ENCODE measurements at places on chromosomes 11 and 22.

DNA sequence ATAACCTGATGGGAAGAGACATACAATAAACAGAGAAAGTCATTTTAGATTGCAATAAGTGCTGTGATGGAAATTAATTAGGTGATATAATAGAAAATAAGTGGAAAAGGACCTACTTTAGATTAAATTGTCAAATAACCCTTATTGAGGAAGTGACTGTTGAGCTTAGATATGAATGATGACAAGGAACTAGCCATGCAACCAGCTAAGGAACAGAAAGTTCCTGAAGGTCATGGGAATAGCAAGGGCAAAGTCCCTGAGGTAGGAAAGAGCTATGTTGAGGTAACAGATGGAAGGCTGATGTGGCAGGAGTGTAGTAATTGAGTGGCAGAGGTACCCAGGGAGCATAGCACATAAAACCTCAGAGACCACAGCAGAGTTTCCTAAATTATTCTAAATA is 135.2 kb downstream of the WNT11 start:
- DNase-seq = no peak

DNA sequence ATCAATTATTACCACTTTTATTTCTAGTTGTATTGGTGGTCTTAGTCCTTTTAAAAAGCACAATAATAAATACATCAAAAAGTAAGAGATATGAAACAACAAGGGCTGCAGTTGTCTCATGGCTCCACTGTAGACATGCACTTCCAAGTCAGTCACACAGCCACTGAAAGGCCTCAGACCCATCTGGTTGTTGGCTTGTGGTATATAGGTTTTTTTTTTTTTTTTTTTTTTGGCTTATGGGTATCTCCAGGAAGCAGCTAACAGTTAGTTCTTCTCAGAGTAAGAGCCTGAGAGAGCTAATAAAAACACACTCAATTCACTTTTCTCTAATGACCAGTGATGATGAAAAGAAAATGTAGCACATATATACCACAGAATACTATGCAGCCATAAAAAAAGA is 6.0 kb upstream of the OR52E6 start:
- DNase-seq = no peak

GRCh38 chr22:30868663-30869385 is 99.8 kb downstream of the MORC2 start:
- DNase-seq = no peak

- no peak for DNase-seq
Observed at GRCh38 chr11:75028321-75028720, 39.6 kb downstream of the NEU3 start.

GRCh38 chr22:20446383-20446970 is 8.9 kb upstream of the SCARF2 start:
- no peak for DNase-seq

DNA sequence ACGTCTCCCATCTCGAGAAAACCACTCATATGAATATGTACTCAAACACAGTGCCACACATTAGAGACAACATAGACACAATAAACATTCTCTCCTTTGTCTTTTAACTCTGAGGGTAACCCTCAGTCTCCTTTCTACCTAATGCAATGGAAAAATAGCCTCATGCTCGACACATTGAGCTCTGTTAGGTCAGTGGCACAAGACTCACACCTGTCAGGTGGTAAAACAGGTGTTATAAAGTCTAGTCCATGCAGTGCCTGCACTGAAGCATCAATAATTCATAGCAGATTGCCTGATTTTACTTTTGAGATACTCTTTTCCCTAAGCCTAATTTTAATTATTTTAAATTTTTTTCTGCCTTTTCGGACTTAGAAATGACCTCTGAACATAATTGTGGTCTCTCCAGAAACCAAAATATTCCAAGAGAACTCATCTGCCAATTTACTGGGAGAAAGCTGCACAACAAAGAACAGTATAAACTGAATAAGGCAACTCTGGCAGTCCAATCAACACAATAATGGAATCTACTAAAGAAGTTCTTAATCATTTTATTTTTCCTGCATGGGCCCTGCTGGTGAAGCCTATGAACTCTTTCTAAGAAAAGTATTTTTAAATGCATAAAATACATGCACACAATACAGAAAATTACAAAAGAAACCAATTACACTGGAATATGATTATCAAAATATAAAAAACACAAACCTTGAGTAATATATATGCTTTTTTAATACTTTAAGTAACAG is 9.9 kb downstream of the RDX start:
- no peak for DNase-seq

DNA sequence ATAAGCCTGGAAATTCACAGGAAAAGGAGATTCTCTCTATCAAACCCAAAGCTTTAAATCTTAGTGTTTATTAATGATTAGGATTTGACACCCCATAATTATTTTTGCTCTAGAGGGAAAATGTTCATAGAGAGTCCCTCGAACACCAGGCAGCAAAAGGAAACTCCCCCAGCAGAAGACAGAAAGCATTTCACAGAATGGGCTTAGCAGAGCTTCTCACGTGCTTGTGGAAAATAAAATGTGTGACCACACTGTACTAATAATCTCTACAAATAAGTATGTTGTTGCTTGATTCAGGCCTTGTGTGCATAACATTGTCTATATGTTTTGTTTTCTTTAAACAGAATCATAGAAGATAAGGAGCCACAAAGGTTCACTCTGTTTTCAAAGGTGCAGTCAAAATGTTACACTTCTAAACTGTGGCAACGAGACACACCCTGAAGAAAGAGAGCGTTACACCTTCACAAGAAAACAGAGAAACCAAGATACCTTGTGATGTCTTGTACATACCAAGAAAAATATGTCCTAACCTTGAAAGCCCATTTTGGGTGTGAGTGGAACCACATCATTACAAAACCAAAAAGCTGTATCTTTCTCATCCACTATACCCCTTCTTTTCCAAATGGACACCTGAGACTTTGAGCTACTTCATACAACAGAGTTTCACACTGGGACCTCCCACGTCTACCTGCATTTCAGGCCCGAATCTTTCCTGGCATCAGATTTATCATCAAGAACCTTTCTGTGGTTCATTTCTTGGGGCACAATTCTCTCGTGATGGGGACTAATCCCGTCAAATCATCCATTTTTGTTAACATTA is 282.5 kb downstream of the ETS1 start:
- DNase-seq = no peak

- DNase-seq = no peak
Observed at GRCh38 chr11:16880184-16880801, 133.9 kb downstream of the PLEKHA7 start.

DNA sequence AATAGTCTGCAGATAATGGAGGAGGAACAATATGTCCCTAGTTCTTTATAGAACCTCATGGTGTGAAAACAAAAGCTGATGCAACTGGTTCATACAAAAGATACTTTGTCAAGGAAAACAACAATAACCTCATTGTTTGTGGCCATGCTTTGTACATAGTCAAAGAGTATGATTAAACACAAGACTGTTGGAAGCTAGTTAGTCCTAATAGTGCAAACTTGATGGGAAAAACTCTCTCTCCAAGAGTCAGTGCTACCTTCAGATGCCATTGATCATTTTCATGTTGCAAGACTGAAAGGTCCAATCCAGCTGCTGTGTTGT is 20.1 kb upstream of the PLAAT2 start:
- DNase-seq = no peak

DNA sequence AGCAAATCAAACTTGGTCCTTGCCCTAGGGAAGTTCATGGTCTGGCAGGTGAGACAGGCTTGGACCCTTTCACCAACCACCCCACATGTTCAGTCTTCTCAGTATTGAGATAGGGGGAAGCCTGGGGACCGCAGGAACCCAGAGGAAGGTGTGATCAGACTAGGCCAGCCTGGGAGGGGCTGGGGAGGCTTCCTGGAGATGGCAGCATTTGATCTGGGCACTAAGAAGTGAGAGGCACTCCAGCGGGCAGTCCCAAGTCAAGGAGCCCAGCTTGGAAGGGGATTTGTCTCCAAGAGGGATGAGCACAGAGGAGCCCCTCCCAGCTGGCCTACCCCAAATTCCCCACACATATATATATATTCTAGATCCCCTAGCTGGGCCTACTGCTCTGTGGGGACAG is 5.4 kb downstream of the LRRC32 start:
- DNase-seq = no peak

DNA sequence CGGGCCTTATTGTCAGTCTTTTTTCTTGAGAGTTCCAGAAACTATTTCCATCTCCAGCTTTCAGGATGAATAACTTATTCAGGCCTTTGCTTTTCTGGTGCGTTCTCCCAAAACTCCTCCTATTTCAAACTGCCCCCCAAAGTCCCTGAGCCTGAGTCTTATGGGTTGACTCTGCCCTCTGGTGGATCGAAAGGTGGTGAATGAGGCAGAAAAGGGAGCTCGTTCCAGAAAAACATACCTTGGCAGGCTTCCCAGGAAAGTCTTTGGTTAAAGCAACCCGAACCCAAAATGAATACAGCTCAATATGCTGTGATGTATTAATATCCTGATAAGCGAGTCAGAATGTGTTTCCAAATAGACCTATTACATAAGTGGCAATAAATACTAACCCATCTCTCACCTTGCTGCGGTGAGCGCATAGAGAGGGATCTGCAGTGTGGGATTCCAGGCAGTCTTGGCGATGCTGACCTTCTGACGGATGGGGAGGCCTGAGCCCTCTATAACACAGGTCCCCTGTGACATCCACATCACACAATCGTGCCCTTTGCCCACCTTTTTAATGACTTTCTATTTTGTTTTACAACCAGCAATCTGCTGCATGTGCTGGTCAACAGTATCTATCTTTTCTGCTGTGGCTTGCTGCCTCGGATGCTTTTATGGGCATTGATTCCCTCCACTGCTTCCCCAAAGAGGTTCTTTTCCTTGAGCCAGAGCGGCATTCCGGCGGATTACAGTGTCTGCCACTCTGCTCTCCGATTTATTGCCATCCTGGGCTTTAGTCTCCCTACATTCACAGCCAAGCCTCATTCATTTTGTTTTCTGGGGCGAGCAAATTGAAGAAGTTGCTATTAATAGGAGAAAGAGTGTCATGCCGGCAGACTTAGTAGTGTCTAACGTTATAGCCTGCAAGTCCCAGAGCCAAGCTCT is 756.8 kb downstream of the NTM start:
- no peak for DNase-seq

- DNase-seq = no peak
Observed at GRCh38 chr22:44328762-44329161, 16.0 kb upstream of the SHISAL1 start.

DNA sequence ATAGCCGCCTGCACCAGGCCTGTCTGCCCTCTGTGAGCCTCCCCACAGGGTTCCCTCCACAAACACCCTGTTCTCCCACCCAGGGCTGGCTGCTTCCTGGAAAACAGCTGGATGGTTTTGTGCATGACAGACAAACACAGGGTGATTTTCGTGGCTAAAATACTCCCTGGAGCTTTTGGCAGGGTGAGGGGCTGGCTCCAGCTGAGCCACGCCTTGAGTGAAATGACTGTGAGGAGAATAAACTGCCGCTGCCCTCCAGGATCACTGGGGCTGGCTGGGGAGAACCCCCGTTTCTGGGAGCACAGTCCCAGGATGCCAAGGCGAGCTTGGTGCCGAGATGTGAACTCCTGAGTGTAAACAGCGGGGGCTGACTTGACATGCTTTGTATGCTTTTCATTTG is 20.3 kb upstream of the PPP6R3 start:
- DNase-seq = no peak

- no peak for DNase-seq
Observed at GRCh38 chr11:3949125-3949524, 93.7 kb downstream of the STIM1 start.

GRCh38 chr11:58691675-58692074 is 40.1 kb downstream of the GLYAT start:
- DNase-seq = no peak

DNA sequence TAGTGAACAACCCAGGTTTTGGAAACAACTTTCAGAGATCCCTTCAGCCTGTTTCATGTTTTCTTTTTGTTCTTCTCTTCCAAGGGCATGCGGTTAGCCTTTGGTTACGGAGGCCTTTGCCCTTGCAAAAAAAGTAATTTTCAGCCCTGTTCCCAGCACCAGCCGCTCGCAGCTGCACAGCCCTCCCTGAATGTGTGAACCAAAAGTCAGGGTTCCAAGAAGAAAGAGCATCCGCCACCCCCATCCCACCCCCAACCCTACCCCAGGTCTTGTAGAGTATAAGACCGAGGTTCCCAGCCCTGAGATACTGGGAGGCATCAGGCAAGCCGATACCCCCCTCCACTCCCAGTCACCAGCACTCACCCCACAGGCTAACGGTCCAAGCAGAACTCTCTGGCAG is 56.4 kb downstream of the IGLL1 start:
- DNase-seq = no peak

GRCh38 chr11:106821291-106821690 is 197.0 kb downstream of the GUCY1A2 start:
- no peak for DNase-seq

- no peak for DNase-seq
Observed at GRCh38 chr11:73406131-73406530, 29.9 kb downstream of the RELT start.

GRCh38 chr11:128343135-128343514 is 244.2 kb downstream of the ETS1 start:
- no peak for DNase-seq

- no peak for DNase-seq
Observed at GRCh38 chr11:107970049-107970448, 38.6 kb upstream of the CUL5 start.

DNA sequence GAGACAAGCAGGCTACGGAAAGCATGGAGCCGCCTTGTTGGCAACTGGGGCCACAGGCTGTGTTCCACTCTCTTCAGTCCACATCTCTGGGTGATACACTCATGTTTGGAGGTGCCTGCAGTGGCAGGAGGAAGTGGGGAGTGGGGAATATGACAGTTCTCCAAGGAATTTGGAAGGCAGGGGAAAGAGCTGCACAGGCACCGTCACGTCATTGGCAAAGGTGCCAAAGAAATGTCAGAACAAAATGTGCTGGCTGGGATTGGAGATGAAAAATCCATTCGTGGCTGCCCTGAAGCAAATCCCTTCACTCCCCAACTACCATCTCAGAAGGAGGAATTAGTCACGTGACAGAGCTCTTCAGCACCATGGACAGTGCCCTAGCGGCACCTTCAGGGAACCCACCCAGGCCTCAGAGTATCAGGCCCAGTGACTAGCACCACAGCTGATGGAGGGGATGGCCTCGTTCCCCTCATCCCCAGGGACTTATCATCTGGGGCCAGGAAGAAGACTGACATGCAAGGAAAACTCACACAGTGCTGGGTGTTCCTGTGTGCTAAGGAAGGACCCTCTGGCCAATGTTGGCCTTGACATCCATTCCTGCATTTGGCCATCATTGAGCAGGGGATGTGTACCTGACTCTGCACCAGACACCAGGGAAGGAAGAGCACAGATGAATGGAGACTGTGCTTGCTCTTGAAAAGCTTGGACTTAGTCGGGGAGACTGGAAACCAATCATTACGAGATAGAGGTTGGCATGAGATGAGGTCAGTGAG is 48.5 kb upstream of the PRDM11 start:
- no peak for DNase-seq

DNA sequence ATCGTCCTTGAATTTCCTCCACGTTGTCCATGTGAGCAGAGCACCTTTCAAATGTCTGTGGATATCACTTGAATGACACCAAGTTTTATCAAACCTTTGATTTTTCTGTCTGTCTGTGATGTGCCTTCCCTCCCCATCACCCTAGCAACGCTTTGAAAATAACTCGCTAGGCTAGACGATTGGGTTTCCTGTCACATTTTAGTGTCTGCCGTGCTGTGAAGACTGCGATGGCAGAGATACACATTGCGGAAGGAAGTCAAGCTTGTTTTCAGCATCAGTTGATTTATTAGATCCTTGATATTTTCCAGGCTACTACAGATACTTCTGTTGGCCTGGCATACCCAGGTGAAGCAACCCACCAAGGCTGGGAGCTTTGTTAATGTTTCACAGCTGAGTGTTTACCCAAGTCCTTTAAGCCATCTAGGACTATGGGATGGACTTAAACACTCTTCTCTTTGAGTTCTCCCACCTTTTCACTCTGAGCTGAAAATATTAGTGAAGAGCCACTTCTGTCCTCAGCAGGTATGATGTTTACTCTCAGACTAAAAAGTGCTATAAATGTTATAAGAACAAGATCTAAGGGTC is 93.6 kb upstream of the CD44 start:
- no peak for DNase-seq
